D341Med (cell line): ENCODE measurements at places on chromosomes 5 and 9.

DNA sequence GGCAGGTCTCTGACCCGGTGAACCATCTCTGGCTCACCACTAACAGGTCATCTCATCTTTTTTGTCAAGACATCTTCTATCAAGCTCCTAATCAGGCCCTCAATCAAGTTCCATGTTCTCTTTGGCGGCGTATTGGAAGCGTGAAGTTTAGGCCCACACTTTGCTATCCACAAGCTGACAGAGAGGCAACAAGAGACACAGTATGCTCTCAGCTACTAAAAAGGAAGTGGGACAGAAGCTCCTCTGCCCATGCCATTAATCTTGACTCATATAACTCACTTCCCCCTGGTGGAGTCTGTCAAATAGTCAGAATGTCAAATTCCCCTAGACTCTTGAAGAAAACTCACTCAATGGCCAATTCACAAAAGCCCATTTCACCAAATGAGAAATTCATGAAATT lies 77.6 kb upstream of the TMC1 start:
- DNase-seq, result no peak

GRCh38 chr5:142186857-142187594 lies 78.4 kb downstream of the NDFIP1 start:
- DNase-seq, result no peak

DNA sequence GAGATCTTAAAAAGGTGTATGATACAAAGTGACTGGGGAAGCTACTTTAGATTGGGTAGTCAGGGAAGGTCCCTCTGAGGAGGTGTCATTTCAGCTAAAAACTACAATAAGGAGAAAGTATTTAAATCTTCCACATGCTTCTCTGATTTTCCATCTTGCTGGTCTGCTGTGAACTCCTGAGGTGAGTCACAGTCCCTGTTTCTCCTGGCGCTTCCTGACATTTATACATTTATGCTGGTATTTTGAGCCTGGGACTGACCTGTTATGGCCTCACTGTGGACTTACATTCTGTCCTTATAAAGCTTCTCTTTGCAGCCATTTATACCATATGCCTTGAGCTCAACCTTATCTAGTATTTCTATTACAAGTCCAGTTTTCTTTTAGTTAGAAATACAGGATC lies 95.1 kb downstream of the MED27 start:
- no peak for DNase-seq

DNA sequence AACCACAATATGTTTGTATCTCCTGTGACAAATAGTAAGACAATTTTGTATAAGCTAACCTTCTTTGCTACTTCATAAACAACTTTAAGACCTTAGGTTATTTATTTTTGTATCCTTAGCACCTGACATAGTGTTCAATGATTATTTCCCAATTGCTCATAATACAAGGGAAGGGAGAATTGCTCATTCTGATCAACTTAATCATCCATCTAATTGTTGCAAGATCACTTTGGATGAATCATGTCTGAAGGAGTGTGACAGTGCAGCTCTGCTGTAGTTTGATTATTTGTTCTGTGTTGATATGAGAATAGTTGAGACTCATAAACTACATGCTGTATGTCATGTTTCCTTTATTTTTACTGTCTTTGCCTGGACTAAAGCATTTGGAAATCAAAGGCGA lies 721.3 kb upstream of the SEMA6A start:
- DNase-seq, result no peak

- DNase-seq, result no peak
These were observed 187.4 kb upstream of the SLC24A2 start for GRCh38 chr9:19976226-19976625.

DNA sequence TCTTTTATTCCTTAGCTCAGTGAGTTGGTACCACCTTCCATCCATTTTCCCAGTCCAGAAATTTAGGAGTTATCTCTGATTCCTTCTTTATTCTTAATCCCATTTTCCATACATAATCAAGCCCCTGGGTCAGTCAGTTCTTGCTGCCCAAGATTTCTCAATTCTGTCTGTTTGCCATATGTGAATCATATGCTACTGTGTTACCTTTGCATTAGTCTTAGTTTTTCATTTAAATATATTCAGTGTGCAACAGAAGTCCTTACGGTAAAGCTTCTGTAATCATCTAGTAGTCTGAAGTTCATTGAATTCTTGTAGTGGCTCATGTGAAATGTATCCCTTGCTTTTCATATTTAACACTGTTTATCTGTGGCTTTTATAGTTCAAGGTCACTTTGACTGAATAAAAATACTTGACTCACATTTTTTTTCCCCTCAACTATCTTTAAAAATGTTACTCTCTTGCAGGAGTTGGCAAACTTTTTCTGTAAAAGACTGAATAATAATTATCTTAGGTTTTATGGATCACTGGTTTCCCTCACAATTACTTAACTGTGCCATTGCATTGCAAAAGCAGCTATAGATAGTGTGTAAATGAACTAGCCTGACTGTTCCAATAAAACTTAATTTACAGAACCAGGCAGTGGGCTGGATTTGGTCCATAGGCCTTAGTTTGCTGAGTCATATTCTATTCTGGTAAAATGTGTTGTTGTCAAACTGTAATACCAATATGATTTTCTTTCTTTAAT lies 6.9 kb downstream of the KIAA1958 start:
- DNase-seq, result no peak

- no peak for DNase-seq
These were observed 509.0 kb downstream of the KIF4B start for GRCh38 chr5:155522540-155522939.

DNA sequence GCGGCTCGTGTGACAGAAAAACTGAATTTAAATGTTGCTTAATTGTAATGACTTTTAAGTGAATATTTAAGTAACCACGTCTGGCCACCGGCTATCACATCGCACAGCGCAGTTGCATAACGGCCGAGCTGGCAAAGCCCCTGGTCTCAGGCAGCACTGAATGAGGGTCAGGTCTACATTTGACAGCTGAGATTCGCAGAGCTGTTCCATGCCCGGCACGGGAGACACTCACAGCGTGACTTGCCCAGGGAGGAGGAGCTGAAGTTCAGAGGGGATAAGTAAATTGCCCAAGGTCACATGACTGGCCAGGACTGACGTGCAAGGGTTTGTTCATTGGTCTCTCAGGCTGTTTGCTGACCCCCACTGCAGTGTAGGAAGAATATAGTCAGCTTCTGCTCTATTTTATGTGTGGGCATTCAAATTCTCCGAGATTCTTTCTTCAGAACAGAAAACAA lies 17.4 kb upstream of the COL5A1 start:
- DNase-seq, result no peak

- DNase-seq, result no peak
These were observed 26.9 kb downstream of the TICAM2 start for GRCh38 chr5:115575167-115576070.

- DNase-seq, result peak; percentile 69
These were observed 104.9 kb downstream of the CFAP90 start for GRCh38 chr5:7745882-7746610.

- no peak for DNase-seq
These were observed 33.9 kb downstream of the HACD4 start for GRCh38 chr9:20997503-20998076.

- DNase-seq, result no peak
These were observed 81.8 kb upstream of the LMNB1 start for GRCh38 chr5:126695091-126695490.

- DNase-seq, result no peak
These were observed 19.1 kb upstream of the ADCY2 start for GRCh38 chr5:7376871-7377270.

GRCh38 chr5:16547200-16547842 lies 69.5 kb downstream of the RETREG1 start:
- DNase-seq, result no peak
